ENCODE measurements at places on chromosomes 16 and 17.

- no peak for DNase-seq
These were observed 4.5 kb upstream of the NAT9 start for GRCh38 chr17:74780443-74781238.

DNA sequence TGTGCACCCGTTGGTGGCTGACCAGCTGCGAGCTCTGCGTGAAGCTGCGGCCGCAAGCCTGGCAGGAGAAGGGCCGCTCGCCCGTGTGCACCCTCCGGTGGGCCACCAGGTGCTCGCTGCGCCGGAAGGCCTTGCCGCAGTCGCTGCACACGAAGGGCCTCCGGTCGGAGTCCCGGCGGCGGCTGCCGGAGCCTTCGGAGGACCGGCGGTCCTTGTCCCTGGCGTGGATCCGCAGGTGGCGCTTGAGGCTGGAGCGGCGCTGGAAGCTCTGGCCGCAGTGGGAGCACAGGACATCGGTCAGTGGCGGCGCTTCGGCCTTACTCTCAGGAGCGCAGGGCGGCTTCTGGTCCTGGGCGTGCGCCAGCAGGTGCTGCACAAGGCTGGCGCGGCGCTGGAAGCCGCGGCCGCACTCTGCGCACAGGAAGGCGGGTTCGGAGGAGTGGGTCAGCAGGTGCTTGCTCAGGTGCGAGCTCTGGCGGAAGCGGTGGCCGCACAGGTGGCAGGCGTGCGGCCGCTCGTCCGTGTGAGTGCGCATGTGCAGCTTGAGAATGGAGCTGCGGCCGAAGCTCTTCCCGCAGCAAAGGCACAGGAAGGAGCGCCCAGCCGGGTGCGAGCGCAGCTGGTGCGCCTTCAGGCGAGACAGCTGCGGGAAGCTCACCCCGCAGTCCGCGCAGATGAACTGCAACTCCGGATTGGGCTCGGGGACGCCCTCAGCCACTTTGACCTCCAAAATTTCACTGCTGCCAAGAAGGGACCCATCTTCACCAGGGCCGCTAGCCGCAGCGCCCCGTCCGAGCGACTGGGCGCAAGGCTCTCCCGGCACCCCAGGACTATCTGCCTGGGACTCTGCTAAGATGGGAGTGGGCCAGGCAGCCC is 9.1 kb downstream of the ZSCAN10 start:
- DNase-seq = no peak

DNA sequence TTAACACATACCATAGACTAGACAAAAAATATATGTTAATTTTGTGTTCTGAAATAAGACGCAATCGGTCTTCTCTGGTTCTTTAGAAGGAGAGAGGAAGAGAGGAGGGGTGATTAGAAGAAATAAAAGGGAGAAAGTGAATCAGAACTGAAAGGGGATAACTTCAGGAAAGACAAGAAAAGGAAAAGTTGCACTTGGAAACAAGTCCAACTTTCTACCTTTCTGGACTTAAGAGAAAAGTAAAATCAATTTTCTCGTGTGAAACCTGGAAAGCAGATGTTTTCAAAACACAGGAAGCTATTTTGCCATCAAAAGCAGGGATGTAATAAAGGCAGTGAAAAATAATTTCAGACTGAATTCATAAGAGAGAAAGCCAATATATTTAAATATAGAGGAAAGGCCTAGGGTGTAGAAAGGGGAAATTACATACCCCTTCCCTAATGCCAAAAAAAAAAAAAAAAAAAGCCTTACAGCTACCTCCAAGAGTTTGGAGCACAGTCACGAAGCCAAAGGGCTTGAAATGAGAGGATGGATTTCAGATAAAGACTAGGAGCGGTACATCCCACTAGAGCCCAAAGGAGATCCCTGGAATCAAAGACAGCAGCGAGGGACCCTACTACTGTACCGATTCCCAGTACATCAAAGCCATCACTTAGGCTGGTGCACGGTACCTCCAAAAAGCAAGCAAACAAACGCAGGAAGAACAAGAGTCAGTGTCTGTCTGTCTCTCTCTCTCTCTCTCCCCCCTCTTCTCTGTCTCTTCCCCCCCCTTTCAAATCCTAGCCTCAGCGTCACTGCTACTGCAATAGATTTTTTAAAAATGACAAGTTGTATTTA is 12.1 kb upstream of the ZFHX3 start:
- DNase-seq = no peak

DNA sequence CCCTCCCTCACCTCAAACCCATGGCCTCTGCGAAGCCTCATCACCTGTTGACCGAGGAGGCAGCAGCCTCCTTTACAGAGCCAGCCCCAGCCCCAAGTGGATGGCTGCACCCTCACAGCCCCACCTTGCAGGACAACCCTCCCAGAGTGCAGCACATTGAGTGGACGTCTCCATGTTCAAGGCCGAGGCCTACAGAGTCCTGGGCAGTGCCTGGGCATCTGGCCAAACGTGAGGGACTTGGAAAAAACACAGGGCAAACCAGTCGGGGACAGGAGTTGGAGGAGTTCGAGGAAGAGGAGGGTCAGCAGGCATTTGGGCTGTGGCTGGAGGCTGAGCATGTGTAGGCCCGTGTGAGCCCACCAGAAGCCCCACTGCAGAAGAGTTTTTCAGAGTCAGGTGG is 39.6 kb downstream of the ACTG1 start:
- no peak for DNase-seq

GRCh38 chr17:35723735-35724134 is 7.7 kb upstream of the RASL10B start:
- no peak for DNase-seq

DNA sequence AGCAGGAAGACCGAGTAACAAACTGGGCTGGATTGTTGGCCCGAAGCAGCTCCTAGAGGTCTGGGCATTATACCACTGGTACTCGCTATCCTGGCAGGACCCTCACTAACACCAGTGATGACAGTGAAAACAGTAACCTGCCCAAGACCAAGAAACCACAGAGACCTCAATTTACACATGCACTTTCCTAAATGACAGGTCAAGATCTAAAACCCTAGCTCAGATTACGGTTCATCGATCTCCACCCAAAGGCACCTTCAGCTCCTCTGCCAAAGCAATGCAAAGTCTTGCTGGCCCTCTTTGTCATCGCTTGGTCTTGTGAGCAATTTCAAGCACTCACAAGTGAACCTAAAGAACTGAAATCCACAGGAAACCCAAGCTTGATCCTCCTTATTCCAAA is 1.5 kb downstream of the PIP4K2B start:
- no peak for DNase-seq

DNA sequence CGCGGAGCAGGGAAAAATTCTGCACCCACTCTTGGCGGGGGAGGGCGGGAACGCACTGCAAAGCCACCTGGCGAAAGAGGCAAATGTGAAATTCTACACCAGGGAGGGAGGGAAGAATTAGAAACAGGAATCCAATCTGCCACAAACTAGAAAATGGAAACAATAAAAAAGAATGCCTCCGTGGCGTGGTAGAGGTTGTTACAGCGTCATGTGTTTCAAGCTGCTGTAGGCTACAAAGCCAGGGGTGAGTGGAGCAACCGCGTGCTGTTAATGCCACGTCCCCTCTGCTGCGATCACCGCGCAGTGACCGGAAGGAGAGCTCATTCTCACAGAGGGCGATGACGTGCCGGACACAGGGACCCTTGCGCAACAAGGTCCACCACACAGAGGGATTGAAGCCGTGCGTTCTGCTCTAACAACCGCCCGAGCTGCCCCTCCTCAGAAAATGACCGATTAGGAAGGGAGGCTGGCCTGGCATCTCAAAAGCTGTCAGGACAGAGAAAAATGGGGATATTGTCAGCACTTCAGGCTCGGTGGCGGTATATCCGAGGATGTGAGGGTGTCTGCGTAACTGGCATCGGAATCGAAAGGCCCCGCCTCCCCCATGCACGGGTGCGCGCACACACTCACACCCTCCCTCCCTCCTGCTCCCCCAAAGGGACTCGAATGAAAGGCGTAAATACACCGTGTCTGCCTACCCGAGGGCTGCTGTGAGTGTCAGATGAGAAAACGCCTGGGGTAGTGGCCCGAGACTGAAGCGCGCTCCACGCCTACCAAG is 70.8 kb upstream of the TNRC6C start:
- DNase-seq = no peak

GRCh38 chr17:65780111-65780510 is 218.7 kb upstream of the AXIN2 start:
- no peak for DNase-seq

DNA sequence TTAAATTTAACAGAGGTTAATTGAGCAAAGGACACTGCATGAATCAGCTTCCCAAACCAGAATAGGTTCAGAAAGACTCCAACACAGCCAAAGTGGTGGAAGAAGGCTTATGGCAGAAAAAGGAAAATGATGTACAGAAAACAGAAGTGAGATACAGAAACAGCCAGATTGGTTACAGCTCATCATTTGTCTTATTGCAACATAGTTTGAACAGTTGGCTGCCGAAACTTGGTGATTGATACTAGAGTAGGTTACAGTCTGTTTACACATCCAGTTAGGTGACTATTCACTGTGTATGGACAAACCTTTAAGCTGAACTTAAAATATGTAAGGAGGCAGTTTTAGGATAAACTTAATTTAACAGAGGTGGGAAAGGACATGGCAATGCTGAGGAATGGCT is 18.3 kb downstream of the TMEM100 start:
- no peak for DNase-seq

DNA sequence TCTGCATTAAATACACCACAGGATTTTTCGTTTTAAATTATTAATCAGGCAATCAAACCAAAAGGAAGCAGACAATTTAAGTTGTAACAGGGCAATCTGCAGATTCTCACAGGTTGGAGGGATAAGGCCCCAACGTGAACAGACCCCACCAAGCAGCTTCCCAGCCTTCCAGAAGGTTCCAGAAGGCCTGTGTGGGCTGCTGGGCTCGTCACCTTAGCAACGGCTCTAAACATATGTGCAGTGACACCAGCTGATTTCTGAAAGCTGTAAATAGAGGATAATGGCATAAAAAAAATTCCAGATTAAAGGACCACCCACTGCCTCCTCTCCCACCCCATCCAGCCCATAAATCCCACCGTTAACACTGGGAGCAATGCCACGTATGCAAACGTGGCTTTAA is 123.8 kb downstream of the ZNF778 start:
- no peak for DNase-seq

DNA sequence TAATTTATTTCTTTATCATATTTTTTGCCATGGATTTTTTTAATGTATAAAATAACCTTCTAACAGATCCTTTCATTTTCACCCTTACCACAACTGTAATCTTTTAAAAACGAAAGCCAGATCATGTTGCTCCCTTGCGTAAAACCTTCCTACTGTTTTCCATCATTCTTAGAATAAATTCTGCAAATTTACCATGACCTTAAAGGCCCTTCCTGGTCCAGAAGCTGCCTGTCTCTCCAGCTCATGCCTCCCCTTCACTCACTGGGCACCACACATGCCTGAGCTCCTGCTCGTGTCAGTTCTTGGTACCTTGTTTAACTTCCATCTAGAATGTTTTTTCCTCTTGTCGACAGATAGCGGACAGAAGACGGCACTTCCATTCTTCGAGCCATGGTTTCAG is 245.0 kb upstream of the CDH5 start:
- no peak for DNase-seq
